Right lung (tissue), 10 donors: ENCODE measurements at places on chromosomes 5 and 9. TPM values are rescaled to one million over a fixed set of nuclear protein-coding genes. Genes with fewer than 3 reads are reported as not detected.
A peak's percentile ranks its signal among the peaks of the same experiment; 100 is the strongest.

Gene C5orf52
- not detected for polyA plus RNA-seq

DNA sequence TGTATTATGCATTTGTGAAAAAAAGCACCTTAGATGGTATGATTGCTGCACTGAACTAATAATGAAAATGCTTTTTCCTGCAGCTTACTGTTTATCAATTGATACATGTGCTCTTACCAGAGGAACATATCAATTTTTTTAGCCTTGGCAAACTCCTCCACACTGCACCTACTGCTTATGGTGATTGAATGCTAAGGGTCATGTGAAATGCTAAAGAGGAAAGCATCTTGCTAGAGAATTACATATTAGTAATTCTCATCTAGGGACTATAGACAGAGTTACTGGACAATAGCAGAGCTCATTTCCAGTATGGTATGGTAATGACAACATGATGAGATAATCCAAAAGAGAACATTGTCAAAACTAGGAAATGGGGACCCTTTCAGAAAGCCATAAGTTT is 817.1 kb downstream of the CDH12 start:
- no peak for DNase-seq

GRCh38 chr5:61455179-61456006 is 123.3 kb downstream of the ZSWIM6 start:
- no peak for DNase-seq

- no peak for DNase-seq
Observed at GRCh38 chr5:33312571-33313549, 127.9 kb upstream of the TARS1 start.

GRCh38 chr5:138745268-138745667 is 8.0 kb upstream of the CTNNA1 start:
- DNase-seq, result no peak

GRCh38 chr9:8534828-8535227 is 735.2 kb upstream of the DMAC1 start:
- DNase-seq, result no peak

GRCh38 chr9:106862821-106863720 is at the start of gene ZNF462:
Gene ZNF462, plus strand, starts transcription at chr9:106863166. Its CDS starts 60,218 bp downstream, at chr9:106923384.
- peak; percentile 75 for DNase-seq

- DNase-seq, result no peak
Observed at GRCh38 chr5:1405539-1406530, 39.4 kb downstream of the SLC6A3 start.

Gene LURAP1L
- polyA plus RNA-seq, result 54.0 TPM

DNA sequence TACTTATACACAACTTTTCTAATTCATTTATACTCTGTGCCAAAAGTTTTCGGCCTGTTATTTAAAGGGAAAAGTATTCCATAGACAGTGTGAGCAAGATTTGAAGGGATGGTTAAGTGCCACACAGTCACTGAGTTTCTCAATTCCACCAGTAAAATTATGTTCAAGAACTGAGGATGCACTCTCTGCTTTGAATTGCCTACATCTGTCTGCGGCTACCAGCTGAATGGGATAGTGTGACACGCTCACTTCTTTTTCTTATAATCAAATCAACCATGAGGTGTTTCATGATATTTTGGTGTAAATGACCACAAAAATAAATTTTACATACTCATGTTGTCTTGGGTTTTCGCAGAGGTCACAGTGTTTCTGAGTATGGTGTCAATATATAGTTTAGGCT is 218.4 kb upstream of the TMEM161B start:
- DNase-seq, result no peak

DNA sequence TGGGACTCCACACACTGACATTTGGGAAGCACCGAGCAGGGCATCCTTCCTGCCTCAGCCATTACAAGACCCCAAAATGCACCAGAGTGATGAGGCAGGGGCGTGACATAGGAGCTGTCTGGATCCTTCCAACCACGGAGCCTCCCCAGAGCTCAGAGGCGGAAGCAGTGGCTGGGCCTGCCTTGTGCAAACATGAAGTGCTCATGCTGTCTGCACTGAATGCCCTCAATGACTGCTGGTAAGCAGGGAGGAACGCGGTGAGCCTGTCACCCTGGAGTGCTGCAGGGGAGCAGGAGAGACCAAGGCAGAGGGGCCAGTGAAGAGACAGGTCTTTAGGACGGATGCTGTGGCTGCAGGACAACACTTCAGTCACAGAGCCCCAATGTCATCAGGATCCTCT is 60.2 kb upstream of the HRH2 start:
- no peak for DNase-seq

Gene FOXD4L3
- not detected for polyA plus RNA-seq

- no peak for DNase-seq
Observed at GRCh38 chr9:70049236-70049635, 5.6 kb downstream of the MAMDC2 start.

Gene CCDC192
- 0.58 TPM for polyA plus RNA-seq

Gene SURF6
- 20.7 TPM for polyA plus RNA-seq

DNA sequence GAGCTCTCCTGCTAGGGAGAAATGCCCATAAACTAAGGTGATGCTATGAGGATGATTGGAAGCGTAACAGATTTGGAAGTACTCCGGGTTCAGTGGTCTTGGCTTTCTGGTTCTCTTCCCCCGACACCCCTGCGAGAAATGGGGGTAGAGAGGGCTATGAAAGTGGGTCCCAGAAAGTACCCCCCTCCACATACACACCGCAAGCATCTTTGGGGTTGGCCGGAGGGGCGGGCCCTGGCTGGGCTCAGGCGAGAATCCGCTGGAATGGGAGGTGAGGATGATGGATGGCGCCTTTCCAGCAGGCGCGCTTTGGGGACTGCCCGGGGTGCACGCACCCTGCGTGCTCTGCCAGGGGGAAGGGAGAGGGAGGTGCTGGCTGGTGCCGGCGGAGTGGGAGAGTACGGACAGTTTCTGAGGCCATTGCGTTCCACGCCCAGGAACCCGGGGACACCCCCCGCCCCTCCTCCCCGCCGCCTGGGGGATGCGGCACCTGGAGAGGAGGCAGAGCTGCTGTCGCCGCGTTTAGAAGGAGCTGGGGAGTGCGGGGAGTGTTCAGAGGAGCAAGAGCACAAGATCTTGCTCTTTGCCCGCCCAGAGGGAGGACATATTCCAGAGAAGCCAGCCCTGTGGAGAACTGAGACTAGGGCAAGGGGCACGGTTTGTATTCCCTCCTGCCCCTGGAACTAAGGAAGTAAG is 1.9 kb downstream of the PCSK5 start:
- DNase-seq, result peak; percentile 25

DNA sequence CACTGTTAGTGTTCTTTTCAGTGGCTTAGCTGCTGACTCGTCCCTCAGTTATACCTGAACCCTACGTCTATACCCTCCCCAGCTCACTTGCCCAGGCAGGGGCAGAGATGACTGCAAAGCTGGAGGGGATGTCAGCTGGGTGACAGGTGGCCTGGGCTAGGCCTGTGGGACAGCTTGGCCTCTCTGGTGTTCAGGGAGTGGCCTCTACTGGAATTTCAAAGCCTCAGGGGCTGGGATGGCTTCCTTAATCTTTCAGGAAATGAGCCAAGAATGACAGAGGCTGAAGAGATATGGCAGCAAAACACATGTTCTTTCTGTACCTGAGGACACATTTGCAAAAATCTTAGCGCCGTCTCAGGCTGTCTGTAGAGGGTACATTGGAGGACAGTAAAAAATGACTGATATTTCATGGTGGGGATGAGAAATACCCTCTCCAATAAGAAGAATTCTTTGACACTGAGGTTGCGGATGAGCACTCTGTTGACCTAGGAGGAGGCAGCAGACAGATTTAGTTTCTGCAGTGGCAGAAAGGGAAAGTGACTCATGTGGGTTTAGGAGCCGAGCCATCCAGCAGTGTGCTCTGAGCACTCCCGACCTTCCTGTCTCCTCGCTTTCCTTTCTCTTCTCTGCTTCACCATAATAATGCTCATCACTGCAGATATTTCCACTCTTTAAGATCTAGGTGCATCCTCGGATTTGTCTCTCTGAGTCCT is 54.4 kb downstream of the ENTREP1 start:
- no peak for DNase-seq

Gene RFESD
- polyA plus RNA-seq, result 5.6 TPM

Gene OSMR
- 18.3 TPM for polyA plus RNA-seq

GRCh38 chr9:135127718-135128670 is 40.5 kb downstream of the OLFM1 start:
- no peak for DNase-seq

Gene LOX
- polyA plus RNA-seq, result 30.3 TPM

GRCh38 chr5:159208514-159209437 is 577 bp downstream of the RNF145 start:
- peak; percentile 52 for DNase-seq

- no peak for DNase-seq
Observed at GRCh38 chr5:32223972-32224609, 50.0 kb upstream of the GOLPH3 start.

Gene ZDHHC12
- 9.6 TPM for polyA plus RNA-seq

Gene PLEKHG4B
- polyA plus RNA-seq, result 16.8 TPM

DNA sequence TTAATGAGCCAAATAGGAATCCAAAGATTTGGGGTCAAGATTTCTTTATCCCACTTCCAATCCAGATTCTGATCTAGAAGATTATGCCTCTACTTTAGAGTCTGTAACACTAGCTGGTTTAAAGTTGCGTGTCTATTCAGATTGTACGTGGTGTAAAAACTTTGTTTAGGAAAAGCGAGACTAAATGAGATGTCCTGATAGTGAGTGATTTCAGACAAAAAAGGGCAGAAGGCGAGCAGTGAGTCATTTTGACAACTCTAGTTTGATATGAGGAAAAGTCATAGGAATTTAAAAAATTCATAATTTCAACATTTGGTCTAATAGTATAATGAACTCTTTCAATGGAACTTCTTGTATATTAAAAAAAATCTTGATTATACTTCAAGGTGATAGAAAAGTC is 119.6 kb upstream of the KLF9 start:
- DNase-seq, result no peak
